ENCODE measurements at places on chromosomes 6 and 20. TPM values are rescaled to one million over a fixed set of nuclear protein-coding genes. Genes with fewer than 3 reads are reported as not detected.

DNA sequence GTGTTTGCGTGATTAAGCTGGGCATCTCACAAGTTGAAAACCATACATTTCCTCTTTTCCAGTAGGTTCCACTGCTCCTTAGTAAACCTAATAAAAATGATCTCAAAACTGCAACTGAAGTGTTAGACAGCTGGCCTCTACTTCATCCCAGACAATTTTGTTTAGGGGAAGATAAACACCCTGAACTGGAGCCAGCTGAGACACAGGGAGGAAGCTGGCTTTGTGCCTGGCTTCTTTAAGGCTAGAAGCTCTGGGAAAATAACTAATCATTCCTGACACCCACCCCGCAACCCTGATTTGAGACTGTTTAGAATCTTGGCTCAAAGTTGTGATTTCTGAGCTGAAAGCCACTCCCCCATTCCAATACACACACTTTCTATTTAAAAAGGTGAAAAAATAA is 11.6 kb downstream of the PTPRT start:
- no peak for DNase-seq

DNA sequence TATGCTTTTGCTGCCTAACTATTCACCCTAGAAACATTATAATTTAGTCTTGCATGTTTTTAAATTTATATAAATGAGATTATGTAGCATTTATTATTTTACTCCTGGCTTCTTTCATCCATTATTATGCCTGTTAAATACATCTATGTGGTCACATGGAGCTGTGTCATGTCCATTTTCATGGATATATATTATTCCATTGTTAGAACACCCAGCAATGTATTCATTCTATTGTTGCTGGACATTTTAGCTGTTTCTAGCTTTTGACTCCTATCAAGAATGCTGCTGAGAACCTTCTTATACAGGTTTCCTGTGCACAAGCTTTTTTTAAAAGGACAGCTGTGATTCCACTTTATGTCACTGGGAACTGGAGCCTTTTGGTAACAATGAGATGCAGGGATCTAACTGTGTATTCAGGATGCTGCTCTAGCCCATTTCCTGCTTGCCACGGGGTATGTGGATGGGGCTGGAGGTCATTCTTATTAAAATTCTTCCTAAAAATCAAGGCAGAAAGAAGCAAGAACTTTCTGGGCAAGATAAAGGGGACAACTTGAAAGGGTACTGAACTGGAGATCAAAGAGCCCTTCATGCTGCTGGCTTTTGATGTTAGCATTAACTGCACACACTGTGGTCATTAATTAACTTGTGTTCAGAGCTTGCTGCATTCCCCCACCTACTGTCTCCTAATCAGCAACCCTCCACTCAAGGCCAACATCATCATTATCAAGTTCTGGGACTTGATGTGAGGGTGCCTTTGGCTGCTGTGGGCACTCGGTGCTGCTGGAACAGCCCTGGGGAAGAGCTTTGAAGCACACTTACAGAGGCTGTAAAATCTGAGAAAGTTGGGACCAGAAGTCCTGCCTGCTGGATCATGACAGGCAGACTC is 96.6 kb upstream of the AKIRIN2 start:
- DNase-seq, result peak; percentile 16

The UBE3D gene
- 9.7 TPM for polyA plus RNA-seq

The SLA2 gene
- 0.47 TPM for polyA plus RNA-seq

GRCh38 chr20:9160757-9161156 is 91.9 kb downstream of the PLCB4 start:
- DNase-seq, result no peak

The TPBG gene
- polyA plus RNA-seq, result 29.6 TPM

The HTR1E gene
- polyA plus RNA-seq, result 0.51 TPM

The PACSIN1 gene
- 1.0 TPM for polyA plus RNA-seq

DNA sequence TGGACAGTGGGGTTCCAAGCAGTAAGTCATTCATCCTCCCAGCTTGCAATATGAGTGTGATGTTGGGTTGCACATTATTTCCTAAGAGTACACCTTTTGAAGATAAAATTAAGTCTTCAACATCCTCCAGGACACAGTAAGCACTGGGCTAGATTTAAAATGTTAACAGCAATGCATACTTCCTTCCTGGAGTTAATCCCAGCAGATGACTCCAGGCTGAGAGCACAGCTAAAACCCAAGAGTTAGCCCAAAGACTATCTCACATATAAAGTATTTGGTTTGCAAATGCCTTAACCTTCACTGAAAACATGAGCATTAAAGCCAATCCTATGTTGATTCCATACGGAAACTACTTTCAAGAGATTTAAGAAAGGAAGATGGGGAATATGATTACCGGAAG is 69.2 kb downstream of the SLC23A2 start:
- no peak for DNase-seq

GRCh38 chr20:53972179-53972578 is 98.2 kb downstream of the BCAS1 start:
- DNase-seq, result no peak

The HS3ST5 gene
- polyA plus RNA-seq, result 0.65 TPM
